Gastroesophageal sphincter (tissue), 4 donors: ENCODE measurements at places on chromosomes 5 and 9.
A peak's percentile ranks its signal among the peaks of the same experiment; 100 is the strongest.

DNA sequence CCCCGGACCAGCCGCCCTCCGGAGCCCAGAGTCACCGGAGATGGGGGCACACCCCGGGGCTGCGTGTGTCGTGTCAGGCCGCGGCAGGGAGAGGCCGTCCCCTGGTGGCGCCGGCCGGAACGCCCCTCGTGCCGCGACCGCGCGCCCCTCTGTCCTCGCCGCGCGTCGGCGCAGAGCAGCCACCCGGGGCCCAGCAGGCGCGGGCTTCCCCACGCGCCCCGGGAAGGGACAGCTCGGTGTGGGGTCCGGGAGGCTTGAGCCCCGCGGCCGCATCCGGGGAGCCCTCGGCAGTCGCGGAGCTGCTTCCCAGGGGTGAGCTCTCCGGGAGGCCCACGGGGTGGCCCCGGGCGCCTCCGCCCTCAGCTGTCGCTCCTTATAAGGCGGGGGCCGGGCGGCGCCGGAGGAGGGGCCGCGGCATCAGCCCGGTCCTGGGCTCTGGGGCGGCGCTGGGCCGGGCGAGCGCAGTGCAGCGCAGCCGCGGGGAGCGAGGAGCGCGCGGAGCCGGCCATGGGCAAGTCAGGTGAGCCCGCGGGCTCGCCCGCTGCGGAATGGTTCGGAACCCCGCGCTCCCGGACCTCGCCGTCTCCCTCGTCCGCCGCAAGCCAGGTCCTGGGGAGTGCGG lies at the start of gene GLIPR2:
Gene GLIPR2 (plus strand): TSS at position 462 of the 622 bp plus-strand sequence. CDS start 46 bp downstream, at position 508.
- peak; percentile 94 for ATAC-seq

GRCh38 chr5:2391566-2391965 lies 359.9 kb downstream of the IRX2 start:
- no peak for ATAC-seq

GRCh38 chr5:66932457-66932856 lies 264.1 kb downstream of the CD180 start:
- ATAC-seq = no peak

GRCh38 chr5:7808998-7809397 lies 41.9 kb downstream of the CFAP90 start:
- no peak for ATAC-seq

GRCh38 chr9:91902475-91903125 lies 47.4 kb downstream of the ROR2 start:
- no peak for ATAC-seq

DNA sequence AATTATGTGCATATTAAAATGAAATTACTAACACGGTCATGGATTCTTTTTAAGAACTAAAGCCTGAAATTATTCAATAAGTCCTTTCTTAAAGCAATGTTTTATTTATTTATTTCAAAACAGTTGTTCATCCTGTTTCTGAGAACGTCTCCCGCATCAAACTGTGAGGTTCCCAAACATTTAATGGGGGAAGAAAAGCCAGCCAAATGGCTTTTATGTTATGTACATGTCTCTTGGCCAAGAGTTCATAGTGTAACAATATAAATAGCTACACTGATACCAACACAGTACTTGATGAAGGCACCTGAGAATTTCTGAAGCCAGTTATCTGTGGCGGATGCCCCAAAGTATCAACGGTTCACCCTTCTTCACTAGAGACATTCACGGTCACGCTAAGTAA lies 15.7 kb downstream of the TTF1 start:
- ATAC-seq = no peak

DNA sequence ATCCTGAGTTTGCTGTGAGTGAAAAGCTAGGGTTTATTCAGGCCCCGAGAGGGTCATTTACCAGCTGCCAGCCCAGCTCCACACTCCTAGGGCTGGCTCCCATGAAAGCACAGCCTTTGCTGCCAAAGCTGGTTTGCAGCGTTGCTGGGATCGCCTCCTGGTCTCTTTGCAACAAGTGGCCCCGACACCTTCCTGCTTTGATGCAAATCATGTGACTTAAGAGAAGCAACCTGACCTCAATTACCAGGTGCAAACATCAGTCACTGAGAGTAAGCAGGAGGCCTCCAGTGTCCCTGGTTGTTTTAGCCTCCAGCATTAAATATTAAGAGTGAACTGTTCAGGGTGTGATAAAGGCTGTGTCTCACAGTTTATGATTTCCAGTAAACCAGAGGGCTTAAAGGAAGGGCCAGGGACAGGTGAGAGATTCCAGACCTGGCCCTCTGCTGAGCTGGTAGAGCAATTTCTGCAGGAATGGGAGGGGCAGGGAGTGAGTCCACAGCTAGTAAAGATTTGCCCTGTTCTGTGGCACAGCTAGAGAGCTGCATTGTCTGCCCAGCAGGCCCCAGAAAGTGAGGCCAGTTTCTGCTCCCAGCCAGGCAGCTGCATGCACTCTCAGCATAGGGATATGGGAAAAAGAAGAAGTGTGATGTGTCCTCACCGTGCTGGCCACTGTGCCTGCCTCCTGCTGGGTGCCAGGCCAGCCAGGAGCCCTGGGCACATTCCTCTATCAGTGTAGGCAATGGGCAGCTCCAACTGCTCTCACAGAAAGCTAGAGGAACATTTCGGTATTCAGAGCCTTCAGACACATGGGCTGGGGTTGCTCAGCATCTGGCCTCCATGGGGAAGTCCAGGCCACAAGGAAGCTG lies 58.0 kb downstream of the SLC22A5 start:
- no peak for ATAC-seq

- ATAC-seq = no peak
These were observed 15.2 kb upstream of the SH3RF2 start for GRCh38 chr5:145921211-145921610.

DNA sequence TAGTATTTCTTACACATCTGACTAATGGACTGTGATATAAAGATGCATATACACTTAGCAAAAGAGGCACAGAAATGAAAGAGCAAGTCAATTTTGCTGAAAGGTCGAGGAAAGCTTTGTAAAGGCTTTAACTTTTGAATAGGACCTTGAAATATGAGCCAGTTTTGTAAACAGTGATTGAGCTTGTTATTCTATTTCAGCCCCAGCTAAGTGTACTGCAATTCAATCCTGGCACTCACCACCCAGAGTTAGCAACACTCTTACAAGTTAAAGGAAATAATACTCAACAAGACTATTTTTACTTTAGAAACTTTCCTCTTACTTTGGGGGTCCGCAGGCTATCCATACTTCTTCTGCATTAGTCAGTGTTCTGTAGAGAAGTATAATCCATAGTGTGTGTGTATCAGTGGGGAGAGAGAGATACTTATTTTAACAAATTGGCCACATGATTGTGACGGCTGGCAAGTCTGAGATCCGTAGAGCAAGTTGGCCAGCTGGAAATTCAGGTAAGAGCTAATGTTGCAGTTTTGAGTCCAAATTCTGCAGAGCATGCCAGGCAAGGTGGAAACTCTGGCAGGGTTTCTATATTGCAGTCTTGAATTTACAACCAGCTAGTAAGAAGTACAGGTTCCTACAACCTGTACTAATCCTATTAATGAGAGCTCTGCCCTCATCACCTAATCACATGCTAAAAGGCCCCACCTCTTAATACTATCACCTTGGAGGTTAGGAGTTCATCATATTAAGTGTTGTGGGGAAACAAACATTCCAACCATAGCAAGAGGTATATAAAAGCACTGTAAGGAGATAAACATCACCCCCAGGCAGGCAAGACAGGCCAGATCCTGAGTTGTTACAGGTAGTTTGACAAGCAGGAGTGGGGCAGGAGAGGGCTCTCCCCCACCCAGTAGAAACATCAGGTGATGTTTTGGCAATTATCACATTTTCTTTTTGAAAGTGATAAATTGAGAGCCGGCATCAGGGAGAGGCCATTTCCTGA lies 33.6 kb downstream of the IL7R start:
- ATAC-seq = no peak

DNA sequence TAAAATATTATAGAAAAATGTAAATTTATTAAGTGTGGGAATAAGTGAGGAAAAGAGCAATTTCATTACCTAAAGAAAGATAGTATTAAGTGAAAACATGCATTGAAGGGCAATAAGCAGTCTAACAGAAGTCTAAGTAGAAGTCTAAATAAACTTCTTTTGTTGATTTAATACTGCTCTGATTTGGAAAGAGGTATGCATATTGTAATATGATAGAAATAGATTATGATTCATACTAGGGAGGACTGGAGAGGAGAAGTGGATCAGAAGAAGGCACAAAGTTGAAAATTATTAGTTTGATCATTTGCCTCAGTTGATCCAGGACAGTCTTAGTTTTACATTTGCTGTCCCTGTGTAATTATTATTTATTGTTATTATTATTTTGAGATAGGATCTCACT lies 6.6 kb upstream of the ERBIN start:
- no peak for ATAC-seq

- no peak for ATAC-seq
These were observed 2.8 kb downstream of the CDH10 start for GRCh38 chr5:24642022-24642421.

DNA sequence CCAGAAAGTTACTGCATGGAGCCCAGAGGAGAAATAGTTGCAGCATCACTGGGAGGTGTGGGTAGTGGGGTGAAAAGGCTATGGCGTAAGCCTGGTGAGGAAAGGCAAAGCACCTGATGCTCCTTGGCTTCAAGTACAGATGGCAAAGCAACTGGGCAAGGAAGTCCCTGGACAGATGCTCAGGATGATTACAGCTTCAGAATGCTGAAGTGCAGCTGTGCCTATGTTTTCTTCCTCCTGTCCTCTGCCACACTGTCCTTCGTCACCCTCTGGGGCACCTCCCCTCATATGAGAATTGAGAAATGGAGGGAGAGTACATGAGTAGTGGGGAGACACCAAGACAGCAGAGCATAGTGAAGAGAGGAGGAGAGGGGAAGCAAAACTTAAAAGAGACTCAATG lies 328.0 kb downstream of the PDE4D start:
- no peak for ATAC-seq

- ATAC-seq = no peak
These were observed 387.4 kb downstream of the CETN3 start for GRCh38 chr5:90022002-90022710.

DNA sequence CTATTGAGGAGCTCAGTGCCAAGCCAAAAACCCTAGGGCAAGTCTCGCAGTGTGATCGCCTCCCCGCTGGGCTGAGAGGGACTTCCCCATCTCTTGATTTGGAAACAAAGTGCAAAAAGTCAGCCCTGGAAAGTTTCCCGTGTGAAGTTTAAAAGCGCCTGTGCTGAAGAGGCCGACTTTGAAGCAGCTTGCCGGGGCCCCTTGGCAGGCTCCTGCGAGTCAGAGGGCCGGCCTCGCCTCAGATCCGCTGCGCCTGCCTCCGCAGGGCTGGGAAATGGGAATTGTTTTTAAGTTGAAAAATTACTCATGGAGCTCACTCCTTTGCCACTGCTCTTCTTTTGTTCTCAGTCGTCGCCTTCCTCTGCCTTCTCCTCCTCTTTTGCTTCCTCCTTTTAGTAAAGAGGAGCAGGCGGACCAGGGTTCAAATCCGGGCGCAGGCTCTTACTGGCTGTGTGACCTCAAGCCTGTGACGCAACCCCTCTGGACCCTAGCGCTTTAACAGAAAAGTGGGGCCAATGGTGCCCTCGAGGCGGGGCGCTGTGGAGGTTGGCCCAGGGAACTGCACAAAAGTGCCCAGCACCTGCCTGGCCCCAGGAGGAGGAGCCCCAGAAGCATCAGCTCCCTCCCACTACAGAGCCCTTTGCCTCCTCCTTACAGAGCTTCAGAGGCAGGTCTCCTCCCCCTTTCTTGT lies 14.7 kb upstream of the LHX2 start:
- ATAC-seq = no peak

- no peak for ATAC-seq
These were observed 995 bp downstream of the OLFM1 start for GRCh38 chr9:135088348-135088978.

DNA sequence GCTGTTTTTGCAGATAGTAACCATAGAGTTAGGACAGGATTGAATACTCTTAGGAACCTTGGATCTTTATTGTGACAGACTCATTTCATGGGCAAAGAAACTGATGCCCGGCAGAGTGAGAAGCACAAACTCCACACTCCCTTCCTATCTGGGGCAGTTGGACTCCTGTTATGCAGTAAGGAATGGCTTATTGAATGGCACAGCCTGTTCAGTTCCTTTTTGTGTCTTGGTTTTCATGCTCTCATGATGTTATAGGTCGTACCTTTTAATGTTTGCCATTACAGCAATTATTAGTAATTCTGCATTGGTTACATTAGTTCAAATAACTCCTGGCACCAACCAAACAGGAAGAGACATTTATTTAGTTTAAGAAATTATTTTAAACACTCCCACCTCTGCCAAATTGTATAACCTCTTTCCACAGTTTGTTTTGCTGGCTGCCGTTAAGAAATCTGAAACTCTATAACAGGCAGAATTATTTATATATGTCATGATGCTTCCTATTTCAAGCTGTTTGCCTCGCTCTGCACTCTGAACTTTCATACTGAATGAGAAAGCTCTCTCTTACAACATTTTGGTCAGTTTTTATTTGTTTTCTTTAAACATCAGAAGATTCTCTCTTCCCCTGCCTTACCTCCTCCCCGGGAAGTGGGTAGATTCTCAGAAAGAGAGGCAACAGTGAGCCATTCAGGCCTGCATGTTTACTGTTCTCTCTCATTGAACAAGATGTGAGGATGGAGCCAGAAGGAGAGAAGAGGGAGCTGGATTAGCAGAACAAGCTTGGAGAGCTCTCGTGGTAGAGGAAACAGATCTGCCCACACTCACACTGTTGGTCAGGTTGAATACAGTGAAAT lies 144.4 kb downstream of the ARHGEF28 start:
- ATAC-seq = no peak

GRCh38 chr5:137075163-137075970 lies 423.8 kb downstream of the SPOCK1 start:
- ATAC-seq = no peak

DNA sequence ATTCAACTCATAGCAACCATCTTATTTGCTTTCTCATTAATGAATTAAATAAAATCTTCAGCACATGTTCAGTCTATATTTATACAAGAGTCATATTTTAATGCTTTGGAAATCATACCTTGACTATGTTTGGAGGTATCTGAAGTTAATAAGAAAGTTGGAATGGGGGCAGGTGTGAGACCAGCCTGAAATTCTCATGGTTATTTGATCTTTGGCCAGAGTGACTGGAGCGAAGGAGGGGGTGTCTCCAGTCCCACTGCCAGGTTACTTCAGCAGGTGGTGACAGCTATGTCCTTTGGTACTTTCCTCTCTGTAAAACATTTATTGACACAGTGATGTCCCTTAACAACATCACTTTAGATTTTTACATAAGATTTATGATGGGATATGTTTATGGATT lies 318.1 kb upstream of the SGCD start:
- ATAC-seq = no peak

DNA sequence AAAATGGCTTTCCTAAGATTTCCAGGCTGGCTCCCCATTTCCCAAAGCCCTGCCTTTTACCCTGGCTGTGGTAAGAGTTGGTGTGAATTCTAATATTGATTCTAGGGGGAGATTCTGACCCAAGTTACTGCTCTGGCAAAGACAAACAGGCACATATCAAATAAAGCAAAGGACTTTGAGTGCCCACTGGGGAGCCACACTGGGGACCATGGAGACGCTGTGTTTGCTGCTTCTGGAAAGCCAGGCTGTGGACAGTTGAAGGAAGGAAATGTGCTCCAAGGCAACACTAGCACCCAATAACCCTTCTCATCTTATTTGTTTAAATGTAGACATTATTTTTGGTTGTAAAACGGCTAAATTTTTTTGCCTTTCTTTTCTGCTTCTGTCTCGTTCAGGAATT lies 78.7 kb downstream of the SNCAIP start:
- no peak for ATAC-seq
